Activated CD8-positive, alpha-beta memory T cell treated with anti-CD3 and anti-CD28 coated beads for 4 hours (primary cell): ENCODE measurements at places on chromosomes 7 and 10.

DNA sequence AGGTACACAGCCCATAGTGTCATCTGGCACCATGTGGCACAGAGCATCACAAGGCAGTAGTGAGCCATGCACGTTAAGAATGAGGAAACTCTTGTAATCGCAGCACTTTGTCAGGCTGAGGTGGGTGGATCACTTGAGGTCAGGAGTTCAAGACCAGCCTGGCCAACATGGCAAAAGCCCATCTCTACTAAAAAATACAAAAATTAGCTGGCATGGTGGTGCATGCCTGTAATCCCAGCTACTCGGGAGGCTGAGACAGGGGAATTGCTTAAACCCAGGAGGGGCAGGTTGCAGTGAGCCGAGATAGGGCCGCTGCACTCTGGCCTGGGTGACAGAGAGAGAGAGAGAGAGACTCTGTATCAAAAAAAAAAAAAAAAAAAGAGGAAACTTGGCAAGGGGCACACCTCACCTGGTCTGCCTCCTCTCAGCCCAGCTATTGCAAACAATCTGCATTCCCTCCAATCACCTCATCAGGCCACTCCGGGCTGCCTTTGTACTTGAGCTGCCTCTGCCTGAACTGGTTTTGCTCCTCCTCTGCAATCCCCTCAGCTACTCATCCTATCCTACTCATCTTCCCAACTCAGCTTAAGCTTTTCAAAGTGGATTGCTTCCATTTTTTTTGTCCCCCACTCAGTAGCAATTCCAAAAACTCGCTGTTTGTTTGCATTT, 46.0 kb upstream of the OPTN start:
- DNase-seq, result no peak

DNA sequence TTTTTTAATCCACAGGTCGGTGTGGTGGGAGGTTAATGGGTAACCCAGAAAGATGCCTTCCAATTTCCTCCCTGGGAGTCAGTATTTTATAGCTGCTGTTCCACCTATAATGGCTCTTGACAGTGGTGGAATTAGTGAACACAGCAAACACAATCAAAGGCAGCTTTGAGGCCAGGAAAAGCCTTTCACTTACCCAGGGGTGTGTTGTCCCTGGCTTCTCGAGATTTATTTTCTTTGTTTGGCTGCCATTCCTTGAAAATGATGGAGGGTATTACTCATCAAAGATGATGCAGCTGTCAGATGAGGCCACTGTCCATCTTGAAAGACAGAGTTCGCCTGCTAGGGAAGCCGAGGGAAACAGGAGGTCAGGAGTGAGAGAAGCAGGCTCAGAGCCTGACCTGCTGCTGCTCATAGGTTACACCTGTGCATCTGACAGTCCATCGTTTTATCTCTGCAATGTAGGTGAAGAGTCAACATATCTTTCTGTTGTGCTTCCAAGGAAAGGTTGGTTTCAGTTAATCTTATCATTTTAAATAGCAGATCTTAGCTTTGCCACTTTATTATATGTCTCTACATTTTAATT, 221.6 kb downstream of the XPNPEP1 start:
- no peak for DNase-seq

GRCh38 chr10:75935650-75936400, 504.4 kb downstream of the LRMDA start:
- no peak for DNase-seq

DNA sequence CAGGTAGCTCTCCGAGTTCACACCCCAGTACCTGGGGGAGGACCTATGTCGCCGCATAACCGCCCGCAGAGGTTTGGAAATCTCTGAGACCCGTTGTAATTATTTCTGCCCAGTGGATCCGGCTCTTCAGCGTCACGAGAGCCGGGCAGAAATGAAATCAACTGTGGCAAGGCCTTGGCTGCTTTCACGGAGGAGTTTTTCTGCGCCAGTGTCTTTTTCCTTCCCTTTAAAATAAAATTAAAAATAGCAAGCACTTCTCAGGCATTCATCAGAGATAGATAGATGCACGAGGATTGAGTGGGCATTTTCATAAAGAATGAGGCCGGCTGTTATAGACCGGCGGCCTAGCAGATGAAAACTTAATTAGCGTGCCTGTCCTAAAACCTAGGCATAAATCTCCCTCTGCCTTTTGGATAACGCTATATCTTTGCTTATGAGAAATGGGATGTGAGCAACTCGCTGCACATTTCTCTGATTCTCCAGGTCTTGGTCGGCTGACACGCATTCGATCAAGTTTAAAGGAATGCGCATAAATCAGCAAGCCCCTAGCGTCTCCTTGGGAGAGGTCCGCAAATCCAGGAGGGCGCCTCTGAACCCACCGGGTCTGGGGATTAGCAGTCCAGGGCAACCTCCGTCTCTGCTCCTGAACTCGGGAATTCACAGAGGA, 6.4 kb downstream of the HOXA13 start:
- DNase-seq, result no peak

GRCh38 chr7:37352974-37353948, 95.4 kb downstream of the ELMO1 start:
- peak; percentile 61 for DNase-seq

GRCh38 chr7:155815332-155816191, 3.3 kb upstream of the SHH start:
- peak; percentile 16 for DNase-seq

DNA sequence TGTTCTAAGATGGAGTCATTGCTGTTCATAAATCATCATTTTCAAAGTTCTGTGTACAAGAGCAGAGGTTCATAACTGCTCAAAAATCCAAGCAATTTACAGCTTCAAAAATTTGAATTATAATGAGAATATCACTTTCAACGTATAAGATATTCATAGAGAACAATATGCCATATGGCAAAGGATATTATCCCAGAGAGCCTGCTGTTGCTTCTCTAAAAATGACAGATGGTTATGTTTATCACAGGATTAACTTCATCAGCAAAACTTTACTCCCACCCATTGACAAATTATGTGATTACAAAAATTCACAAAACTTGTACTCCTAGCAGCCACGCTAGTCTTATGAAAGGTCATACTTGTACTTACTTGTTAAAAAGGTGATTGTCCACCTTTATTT, 105.1 kb downstream of the PIP4K2A start:
- DNase-seq, result no peak

DNA sequence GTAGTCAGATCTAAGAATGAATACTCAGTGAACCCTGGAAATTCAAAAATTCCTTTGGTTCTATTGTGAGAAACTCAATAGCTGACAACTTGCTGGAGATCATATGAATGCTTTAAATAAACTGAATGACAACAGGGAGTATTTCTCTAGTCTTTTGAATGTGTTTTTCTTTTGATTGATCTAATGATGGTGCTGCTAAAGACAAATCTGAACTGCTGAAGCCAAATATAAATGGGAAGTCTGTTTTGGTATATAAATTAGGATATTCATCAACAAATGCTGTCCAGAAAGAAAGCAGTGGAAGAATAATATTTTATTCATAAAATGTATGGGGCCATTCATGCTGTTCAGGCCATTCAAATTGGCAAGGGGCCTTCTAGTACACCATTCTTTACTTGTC, 79.4 kb downstream of the ITGB1 start:
- DNase-seq, result no peak

GRCh38 chr7:2024567-2024918, 208.2 kb downstream of the MAD1L1 start:
- no peak for DNase-seq

GRCh38 chr7:75662579-75663301, 76.0 kb downstream of the HIP1 start:
- no peak for DNase-seq

DNA sequence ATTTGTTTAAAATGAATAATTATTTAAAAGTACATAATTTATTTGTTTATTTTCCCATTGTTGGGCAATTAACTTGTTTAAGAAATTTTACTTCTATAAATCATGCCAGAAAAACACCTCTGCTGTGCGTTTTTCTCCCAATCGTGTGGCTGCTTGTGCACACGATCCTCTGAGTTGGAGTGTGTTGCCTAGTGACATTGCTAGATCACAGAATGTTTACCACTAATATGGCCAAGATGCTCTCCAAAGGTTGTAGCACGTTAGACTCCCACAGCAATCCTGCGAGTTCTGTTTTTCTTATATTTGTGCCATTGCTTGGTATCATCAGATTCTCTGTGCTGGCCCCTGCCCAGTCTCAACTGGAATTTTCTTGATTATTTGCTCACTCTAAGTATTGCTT, 207.1 kb upstream of the ADCY1 start:
- no peak for DNase-seq

GRCh38 chr10:116296291-116296721, 23.3 kb upstream of the GFRA1 start:
- DNase-seq, result no peak

DNA sequence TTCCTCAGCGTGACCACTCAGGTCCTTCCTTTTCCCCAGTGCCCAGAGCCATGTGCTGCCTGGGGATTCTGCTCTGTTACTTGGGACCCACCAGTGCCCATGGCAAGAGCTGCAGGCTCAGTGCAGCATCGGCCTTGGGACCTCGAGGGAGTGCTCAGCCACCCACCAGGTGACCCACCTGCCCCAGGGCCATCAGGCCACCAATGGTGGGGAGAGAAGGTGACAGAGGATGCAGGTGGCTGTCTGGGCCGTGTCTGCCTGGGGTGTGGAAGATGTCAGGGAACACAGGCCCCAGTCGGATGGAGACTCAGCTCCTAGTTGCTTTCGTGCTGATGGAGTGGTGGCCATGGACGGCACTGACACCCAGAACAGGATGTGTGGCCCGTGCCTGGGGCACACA, 104.7 kb upstream of the FAM20C start:
- no peak for DNase-seq

DNA sequence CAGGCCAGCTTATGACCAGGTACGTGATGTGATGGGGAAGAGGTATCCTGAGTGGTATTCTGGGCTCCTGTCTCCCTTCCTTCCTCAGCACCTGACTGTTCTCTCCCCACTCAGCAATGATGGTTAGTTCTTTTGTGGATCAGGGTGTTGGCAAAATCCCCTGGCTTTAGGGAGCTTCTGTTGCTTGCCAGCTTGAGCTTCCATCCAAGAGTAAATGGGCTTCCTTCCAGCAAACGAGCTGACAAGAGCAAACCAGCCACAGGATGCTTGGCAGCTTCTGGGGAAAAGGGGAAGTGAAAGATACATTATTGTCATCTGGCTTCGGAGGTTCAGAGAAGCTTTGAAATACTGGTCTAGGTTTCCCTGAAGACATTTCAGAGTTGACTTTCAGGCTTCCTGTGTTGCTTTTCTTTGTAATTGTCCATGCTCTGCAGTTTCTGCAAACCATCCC, 5.2 kb downstream of the DUSP5 start:
- no peak for DNase-seq

DNA sequence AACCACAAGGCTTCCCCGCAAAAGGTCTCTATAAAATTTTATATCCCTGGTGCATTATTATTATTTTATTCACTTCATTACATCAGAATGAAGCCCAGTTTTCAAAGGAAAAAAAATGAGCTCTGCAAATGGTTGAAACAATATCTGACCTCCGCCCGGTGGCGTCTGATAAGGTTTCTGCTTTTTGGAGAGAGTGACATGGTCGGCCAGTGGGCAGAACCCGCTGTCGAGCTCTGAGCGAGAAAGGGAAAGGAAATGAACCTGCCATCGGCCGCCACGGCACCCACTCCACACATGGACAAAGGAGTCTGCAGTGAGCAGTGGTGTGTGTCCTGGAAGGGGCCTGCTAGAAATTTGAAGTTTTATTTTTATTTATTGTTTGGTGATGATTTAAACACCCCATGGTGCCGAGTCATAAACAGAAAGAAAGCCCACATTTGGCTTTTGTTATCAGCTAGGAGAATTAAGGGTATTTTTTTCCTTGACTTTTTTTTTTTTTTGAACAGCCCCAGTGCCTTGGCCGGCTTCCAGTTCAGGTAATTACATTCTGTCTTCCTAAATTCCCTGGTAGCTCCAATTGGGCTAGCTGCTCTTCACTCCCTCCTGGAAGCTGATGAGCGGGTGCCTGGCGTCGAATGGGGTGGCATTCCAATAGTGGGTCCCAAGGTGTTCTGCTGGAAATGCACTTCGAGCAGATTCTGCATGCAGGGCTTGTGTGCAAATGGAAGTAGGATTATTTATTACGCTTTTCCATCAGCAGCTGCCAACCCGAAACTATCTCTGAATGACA, 149.4 kb upstream of the MKI67 start:
- no peak for DNase-seq

DNA sequence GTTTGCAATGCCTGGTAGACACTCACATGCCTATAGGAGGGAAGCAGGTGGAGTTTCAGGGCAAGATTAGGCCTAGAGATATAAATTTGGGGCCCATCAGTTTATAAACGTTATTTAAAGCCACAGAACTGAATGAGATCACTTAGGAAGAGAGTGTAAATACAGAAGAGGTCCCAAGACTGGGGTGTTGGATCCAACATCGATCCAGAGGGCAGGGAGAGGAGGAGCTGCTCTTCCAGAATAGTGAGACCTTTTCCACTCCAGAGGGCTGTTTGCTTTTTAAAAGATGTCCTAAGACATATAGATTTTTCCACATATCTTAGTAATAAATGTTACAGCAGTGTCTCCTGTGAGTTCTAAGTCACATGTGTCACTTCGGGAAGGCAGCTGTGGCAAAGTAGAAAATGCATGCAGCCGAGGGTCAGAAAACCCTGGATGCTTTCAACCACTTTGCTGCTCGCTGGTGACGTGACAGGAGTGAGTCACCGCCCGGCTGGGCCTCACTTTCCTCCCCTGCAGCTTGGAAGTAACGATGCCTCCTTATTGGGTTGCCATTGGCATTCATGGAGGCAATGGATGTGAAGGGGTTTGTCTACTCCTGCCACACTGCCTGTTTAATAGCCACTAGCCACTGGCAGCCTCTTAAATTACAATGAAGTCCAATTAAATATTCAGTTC, 95.4 kb downstream of the TRIL start:
- no peak for DNase-seq

- no peak for DNase-seq
Measured at GRCh38 chr7:36227223-36227622, 74.2 kb downstream of the EEPD1 start.

- DNase-seq, result no peak
Measured at GRCh38 chr10:91211675-91212074, 8.8 kb upstream of the PCGF5 start.

DNA sequence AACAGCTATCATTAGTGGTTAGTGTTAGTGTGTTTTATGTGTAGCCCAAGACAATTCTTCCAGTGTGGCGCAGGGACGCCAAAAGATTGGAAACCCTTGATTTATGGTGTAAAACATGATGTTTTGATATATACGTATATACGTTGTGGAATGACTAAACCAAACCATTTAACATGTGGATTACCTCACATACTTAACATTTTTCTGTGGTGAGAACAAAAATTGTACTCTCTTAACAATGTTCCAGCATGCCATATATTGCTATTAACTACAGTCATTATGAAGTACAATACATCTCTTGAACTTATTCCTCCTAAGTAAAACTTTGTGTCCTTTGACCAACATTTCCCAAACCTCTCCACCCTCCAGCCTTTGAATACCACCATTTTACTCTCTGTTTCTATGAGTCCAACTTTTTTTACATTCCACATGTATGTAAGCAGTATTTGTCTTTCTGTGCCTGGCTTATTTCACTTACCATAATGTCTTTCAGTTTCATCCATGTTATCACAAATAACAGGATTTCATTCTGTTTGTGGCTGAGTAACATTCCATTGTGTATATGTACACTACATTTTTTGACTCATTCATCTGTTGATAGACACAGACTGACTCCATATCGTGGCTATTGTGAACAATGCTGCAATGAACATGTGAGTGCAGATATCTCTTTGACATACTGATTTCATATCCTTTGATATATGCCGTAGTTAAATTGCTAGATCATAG, 42.2 kb upstream of the MAGI2 start:
- DNase-seq, result no peak

GRCh38 chr7:133649593-133649992, 396.7 kb downstream of the EXOC4 start:
- DNase-seq, result no peak

GRCh38 chr10:1672001-1672781, 65.1 kb downstream of the ADARB2 start:
- DNase-seq, result no peak
